ENCODE measurements at places on chromosomes 12 and 14.

DNA sequence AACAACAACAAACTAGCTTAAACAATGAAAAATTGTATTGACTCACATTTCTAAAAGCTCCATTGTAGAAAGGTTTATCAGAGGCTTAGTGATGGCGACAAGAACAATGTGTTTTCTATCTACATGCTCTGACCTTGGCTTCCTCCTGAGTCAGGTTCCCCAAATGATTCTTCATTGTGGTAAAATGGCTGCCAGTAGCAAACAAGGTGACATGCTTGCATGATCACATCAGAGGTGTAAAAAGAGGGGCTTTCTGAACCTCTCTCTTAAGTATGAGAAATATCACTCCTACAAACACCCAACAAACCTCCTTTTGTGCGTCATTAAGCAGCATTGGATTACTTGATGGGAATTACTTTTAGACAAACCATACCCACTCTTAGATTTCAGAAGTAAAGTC is 252.4 kb upstream of the SYT1 start:
- no peak for DNase-seq

- DNase-seq, result no peak
Measured at GRCh38 chr12:65622056-65622455, 202.2 kb upstream of the HMGA2 start.

DNA sequence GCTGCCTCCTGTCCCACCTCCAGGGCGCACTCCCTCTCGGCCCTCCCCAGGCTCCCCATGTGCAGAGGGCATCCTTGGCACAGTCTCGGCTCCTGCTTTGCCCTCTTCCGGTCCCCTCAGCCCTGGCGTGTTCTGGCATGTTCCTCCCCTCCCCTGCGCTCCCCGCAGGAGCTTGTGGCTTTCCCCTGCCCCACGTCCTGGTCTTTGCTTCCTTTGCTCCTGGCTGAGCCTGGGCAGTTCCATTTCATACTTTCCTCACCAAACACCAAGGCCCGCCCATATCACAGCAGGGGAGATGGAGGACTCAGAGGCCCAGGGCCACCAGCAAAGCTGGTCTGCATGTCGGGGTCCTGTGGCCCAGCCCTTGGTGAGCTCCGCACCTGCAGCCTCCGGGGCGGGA is 56.0 kb downstream of the FBRSL1 start:
- no peak for DNase-seq

DNA sequence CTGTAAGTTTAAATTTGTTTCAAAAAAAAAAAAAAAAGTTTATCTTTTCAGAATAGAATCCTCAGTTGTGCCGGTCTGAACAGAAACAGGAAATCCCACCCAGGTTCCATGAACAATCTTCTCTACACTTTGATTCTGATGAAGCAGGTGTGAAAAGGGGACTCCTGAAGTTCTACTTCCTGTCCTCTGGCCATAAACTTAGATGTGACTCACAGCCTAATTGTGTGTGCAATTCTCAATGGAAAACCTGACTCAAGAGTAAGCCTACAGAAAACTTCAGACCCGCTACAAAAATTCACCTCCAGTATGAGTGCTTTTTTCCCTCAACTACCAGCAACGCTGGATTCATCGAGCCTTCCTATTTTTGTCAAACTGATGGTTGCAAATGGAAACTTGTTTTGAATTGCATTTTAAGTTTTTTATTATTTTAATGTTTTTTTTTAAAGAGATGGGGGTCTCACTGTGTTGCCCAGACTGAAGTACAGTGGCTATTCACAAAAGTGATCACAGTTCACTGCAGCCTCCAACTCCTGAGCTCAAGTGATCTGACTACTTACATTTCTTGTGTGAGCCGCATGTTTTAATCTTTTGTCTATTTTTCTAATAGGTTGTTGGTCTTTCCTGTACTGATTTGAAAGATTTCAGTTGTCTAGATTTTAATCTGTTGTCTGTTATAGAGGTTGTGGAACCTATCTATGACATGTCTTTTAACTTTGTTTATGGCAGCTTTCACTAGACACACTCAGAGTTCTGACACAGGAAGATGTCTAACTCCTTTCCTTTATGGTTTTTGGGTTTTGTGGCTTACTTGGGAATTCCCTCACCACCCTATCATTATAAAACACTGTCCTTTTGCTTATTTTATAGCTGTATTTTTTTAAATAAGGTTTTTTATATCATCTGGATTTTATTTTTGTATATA is 37.6 kb downstream of the ATG14 start:
- no peak for DNase-seq

- DNase-seq, result no peak
Measured at GRCh38 chr12:63152321-63152700, 1.3 kb upstream of the AVPR1A start.

GRCh38 chr12:45208604-45209487 is 7.0 kb upstream of the ANO6 start:
- DNase-seq, result no peak

DNA sequence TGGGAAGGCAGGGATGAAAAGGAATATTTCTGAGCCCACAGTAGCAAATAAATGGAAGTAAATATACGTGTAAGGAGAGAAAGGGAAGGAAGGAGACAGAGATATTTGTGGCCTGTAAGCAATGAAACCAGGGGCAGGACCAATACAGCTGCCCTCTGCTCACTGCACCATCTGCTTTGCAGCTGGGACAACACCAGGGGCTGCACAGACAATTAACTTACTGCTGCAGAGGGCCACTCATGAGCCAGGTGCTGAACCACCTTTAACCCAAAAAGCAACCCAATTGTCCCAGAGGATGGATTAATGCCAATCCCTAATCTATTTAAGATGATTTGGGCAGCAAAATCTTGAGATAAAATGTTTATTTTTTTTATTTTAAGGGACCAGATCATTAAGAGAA is 30.6 kb upstream of the TMX1 start:
- no peak for DNase-seq
